ENCODE measurements at places on chromosomes 13 and 19.

DNA sequence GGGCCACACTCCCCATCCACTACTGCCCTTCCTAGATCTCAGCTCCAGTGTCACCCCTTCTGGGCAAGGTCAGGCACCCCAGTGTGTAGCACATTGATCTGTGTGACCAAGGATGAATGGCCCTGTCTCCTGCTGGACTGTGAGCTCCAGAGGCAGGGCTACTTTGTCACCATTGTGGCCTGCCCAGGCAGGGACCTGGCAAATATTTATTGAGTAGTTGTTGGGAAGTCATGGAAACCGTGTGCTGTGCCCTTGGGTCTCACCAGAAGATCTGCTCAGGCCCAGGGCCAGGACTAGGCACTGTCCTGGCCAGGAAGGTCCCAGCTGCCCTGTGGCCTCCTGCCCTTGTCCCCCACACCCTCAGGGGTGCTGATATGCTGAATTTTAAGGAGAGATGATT, 10.5 kb downstream of the NACC1 start:
- DNase-seq = no peak

GRCh38 chr13:58324161-58324560, 692.6 kb downstream of the PCDH17 start:
- no peak for DNase-seq

DNA sequence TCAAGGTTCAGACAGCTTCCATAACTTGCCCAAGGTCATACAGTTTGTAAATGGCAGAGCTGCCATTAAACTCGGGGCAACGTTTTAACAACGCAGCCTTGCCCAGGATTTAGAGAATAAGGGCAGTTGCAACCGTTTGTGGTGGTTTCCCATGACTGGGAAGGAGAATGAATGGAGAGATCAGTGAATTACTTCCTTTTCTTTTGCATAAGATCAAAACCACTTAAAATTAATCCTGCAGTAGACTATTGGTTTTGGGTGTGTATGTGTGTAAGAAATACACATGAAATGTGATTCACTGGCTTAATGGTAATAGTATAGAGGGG, 179.1 kb upstream of the MIR17HG start:
- no peak for DNase-seq

DNA sequence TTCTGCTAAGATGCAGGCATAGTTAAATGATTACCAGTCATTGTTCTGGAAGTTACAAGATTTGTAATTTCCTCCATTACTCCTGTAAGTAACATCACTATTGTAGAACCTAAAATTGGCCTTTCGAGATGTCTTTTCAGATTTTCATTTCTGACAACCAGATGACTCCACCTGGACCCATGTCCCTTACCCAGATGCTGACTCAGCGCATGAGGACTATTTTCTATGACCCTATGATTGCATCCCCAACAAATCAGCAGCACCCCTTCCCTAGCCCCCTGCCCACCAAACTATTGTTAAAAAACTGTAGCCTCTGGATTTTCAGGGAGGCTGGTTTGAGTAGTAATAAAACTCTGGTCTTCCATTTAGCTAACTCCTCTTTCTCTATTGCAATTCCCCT, 55.2 kb upstream of the RCBTB2 start:
- no peak for DNase-seq

DNA sequence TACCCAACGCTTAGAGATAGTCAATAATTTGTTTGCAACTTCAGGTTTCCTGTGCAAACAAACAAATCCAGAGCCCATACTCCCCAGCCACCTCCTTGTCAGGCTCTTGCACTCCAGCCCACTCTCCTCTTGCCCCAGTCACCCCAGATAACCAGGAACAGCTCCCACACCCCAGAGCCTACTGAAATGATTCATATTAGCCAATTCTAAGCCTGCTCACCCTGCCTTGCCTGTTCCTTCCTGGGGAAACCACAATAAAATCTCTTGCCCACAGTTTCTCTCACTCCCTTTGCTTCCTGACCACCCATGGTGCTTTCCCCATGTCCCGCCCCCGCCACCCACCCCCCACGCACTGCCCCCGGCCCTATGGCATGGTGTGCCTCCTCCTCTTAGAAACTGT, 3.8 kb upstream of the ACTL9 start:
- DNase-seq = no peak

DNA sequence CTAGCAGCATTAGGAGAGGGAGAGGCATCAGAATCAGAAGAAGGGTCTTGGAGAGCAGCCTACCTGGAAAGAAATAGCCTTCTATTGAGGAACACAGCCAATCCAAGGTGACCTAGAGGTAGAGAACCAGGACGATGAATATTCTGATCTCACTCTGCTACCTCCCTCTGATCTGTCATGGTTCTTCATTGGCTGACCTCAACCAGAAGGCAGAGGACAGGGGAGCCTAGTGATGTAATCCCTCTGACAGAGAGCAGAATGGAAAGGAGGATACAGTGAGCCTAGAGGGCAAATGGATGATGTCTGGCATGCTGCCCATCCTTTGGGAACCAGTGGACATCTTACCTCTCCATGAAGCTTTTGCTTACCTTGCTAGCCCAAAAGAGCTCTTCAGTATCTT, 3.6 kb downstream of the ZNF507 start:
- no peak for DNase-seq

DNA sequence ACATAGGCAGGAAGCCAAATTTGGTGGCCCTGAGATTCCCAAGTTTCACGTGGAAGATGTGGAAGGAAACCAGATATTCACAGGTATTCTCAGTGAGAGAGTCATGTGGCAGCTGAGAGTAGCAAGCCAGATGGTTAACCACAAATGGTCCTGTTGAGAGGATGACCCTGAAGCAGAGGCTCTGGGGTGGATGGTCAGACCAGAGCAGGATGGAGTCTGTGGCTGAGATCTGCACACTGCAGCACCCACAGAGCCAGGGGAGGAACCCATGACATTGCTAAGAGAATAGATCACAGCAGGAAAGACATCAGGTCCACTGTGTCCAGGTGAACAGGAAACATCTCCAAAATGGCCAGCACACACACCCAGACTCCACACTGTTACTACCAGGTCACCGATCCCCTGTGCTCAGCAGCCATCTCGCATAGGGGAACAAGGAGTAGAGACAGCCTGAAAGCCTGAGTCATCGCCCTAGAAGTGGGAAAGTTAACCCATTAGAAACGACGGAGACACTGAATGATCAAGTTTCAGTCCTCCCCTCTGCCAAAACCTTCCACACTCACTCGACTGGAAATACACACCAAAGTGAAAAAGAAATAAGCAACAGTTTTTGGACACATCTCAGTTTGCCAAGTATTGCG, 160.0 kb downstream of the RBM26 start:
- no peak for DNase-seq

DNA sequence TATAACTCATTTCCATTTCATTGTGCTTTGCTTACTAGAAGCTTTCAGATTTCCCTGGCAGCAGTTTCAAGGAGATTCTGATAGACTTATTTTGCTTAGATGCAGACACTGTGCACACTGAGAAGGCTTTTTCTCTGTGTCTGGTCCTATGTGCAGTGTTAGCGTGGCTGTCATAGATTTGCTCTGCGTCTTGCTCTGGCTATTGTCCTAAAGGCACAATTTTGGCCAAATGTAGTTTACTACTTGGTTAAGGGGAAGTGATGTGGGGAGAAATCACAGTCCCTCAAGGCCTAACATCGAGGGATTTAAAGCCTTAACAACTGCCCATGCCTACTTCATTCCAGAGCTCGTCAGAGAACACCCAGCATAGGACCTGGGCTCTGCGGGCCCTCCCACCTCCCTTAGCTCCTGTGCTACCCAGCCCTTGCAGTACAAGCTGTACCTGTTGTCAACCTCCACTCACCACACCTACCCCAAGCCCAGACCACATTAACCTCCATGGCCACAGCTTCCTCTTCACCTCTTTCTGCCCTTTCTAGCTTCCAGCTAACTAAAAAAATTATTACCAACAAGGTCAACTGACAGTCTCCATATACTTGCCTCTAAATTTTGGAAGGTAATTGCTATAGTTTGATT, 38.9 kb upstream of the KATNAL1 start:
- DNase-seq = peak; percentile 16

- no peak for DNase-seq
These were observed 11.9 kb upstream of the F2RL3 start for GRCh38 chr19:16876904-16877361.

DNA sequence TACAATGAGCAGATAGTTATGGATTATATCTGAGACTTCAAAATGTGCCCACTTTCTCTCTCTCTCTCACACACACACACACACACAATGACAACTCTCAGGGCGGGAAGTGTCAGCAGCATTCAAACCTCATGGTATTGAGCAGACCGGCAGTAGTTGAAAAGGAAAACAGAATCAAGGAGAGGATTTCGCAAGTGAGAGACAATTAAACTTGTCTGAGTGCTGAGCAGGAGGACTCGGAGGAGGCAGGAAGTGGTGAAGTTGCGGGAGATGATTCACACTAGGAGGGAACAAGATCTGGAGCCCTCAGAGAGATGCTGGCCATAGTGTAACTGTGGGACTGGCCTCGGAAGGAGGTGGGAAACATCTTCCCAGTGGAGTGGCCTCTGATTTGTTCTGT, 353.1 kb downstream of the EFNB2 start:
- no peak for DNase-seq

DNA sequence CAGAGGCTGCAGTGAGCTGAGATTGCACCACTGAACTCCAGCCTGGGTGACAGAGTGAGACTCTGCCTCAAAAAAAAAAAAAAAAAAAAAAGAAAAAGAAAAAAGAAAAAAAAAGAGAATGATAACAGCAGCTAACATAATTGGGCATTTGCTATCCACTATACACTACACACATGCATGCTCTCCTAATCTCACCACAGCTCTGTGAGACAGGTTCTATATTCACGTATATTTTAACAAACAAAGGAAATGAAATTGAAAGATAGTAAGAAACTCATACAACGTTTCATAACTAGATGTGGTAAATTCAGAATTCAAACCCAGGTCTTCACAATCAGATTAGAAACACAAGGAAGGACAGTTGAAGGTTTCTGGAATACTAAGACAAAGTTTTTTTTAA, 265.7 kb downstream of the DIAPH3 start:
- no peak for DNase-seq

DNA sequence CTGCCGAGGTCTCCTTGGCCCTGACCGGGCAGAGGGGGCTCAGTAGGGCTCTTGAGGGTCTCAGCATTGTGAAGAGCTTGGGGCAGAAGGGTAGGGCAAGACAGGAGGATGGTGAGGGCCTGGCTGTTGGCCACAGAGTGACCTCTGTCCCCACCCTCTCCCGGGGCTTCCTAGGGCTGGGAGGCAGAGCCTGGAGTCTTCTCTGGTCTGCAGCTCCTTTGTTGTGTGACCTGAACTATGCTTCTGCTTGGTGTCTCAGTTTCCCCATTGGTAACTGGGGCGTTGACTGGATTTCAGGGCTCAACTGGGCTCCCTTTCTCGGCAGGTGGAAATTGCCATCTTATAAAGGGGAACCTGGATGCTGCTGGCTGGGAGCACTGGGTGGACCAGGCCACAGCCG, 30.1 kb upstream of the PEPD start:
- DNase-seq = no peak

DNA sequence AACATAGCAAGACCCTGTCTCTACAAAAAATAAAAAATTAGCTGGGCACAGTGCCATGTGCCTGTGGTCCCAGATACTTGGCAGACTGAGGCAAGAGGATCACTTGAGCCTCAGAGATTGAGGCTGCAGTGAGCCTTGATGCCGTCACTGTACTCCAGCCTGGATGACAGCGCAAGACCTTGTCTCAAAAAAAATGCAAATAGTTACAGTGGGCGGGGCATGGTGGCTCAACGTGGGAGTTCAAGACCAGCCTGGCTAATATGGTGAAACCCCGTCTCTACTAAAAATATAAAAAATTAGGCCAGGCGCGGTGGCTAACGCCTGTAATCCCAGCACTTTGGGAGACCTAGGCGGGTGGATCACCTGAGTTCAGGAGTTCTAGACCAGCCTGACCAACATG, 8.5 kb downstream of the PGLS start:
- no peak for DNase-seq

DNA sequence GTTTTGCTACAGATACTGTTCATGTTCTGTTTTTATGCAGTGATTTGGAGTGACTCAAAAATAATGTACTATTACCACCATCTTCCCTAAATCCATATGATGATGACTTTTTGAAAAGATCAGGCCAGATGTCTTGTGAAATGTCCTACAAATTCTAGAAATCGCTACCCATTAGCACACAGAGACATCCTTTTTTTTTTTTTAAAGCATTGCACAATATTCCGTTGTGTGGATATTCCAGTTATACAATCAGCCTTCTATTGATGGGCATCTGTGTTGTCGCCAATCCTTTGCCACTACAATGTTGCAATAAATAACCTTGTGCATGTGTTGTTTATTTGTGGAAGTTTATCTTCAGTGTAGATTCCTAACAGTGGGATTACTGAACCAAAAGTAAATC, 24.5 kb downstream of the ZDHHC20 start:
- DNase-seq = no peak

GRCh38 chr19:48095612-48096175, 14.9 kb downstream of the PLA2G4C start:
- no peak for DNase-seq

DNA sequence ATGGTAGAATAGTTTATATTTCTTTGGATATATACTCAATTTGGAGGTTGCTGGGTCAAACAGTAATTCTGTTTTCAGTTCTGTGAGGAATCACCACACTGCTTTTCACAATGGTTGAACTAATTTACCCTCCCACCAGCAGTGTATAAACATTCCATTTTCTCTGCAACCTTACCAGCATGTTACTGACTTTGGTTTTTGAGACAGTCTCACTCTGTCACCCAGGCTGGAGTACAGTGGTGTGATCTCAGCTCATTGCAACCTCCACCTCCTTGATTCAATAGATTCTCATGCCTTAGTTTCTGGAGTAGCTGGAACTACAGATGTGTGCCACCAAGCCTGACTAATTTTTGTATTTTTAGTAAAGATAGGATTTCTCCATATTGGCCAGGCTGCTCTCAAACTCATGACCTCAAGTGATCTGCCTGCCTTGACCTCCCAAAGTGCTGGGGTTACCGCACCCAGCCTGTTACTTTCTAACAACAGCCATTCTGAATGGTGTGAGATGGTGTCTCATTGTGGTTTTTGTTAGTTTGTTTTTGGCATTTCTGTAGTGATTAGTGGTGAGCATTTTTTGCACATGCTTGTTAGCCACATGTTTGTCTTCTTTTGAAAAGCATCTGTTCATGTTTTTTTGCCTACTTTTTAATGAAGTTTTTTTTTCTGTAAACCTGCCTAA, 12.5 kb downstream of the ZNF714 start:
- no peak for DNase-seq

- no peak for DNase-seq
These were observed 110.5 kb downstream of the ENOX1 start for GRCh38 chr13:43676320-43676719.

- no peak for DNase-seq
These were observed 4.4 kb downstream of the GRTP1 start for GRCh38 chr13:113359571-113359970.

- DNase-seq = no peak
These were observed 34.5 kb downstream of the DNM2 start for GRCh38 chr19:10752237-10752912.

DNA sequence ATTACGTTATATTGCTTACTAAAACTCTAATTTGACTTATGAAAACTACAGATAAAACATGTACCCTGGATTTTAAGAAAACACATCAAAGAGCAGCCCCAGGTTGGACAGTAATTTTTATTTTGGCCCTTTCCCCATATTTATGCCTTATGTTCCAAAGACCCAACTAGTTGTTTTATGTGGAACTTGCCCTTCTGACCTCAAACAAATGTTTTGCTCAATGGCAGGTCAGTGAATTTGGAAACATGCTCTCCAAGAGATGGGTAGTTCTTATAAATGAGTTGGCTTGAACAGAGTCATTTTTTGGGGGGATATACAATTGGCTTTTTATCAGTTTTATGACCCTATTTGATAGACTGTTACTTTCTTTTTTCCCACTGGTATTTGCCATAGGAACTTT, 360.0 kb downstream of the HS6ST3 start:
- no peak for DNase-seq
